Naive thymus-derived CD4-positive, alpha-beta T cell (primary cell): ENCODE measurements at places on chromosomes 13 and 19. TPM values are rescaled to one million over a fixed set of nuclear protein-coding genes. Genes with fewer than 3 reads are reported as not detected.

GRCh38 chr13:51502153-51502651 is 49.4 kb upstream of the INTS6 start:
- no peaks in the 10 kb centered on the region for H3K36me3 ChIP-seq
- no peak overlapping the region for H3K4me3 ChIP-seq
- H3K27me3 ChIP-seq: no peaks in the 10 kb centered on the region
- no peak overlapping the region for H3K27ac ChIP-seq

- H3K36me3 ChIP-seq: no peaks in the 10 kb centered on the region
- no peaks in the 10 kb centered on the region for H3K4me1 ChIP-seq
- H3K27me3 ChIP-seq: no peaks in the 10 kb centered on the region
- no peak for DNase-seq
- no peak overlapping the region for H3K27ac ChIP-seq
These were observed 167.2 kb upstream of the SERP2 start for GRCh38 chr13:44206434-44206833.

Gene CLDND2
- total RNA-seq: 4.4 and 5.6 TPM in 2 replicates

GRCh38 chr13:110923777-110924638 is 9.1 kb upstream of the ANKRD10 start:
- H3K27ac ChIP-seq: no peak overlapping the region
- no peak for DNase-seq
- no peaks in the 10 kb centered on the region for H3K27me3 ChIP-seq
- H3K36me3 ChIP-seq: no peaks in the 10 kb centered on the region

Gene SGCG
- total RNA-seq: not detected

- H3K36me3 ChIP-seq: no peaks in the 10 kb centered on the region
- H3K4me1 ChIP-seq: no peaks in the 10 kb centered on the region
- H3K27ac ChIP-seq: no peak overlapping the region
- H3K27me3 ChIP-seq: no peaks in the 10 kb centered on the region
- H3K4me3 ChIP-seq: no peak overlapping the region
These were observed 179.5 kb downstream of the GGACT start for GRCh38 chr13:100409132-100409531.

- DNase-seq: no peak
- H3K27me3 ChIP-seq: no peaks in the 10 kb centered on the region
- H3K4me1 ChIP-seq: no peaks in the 10 kb centered on the region
- no peak overlapping the region for H3K4me3 ChIP-seq
- H3K36me3 ChIP-seq: no peaks in the 10 kb centered on the region
- no peak overlapping the region for H3K27ac ChIP-seq
These were observed 17.5 kb upstream of the ZNF492 start for GRCh38 chr19:22616659-22617058.

DNA sequence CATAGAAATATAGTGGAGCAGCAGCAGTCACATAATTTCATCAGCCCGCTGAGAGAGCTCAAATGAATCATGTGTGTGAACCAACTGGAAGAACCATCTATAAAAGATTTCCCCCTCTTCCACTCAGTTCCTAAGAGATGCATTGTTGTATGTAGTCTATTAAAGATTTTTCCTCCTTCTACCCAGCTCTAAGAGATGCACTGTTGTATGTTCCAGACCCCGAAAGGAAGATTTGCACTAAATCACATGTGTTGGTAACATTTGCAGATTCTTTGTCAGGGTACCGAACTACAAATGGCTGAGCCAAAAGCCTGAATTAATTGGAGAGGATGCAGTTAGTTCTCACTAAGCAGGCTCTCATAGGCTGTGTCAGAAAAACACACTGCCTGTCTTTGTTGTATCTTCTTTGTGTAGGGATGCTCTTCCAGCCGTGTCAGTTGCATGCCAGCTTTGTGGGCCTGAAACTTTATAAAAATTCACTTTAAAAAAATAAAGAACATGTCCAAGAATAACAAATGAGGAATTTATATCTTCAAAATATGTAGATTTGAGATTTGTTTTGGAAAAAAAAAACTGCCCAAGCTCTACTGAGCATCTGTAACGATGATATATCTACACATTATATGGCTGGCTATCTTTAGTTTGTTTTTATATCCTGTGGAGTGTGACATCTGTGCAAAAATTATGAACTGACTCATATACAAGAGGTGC is 223.1 kb downstream of the MZT1 start:
- H3K27ac ChIP-seq: no peak overlapping the region
- H3K4me3 ChIP-seq: no peak overlapping the region
- no peaks in the 10 kb centered on the region for H3K4me1 ChIP-seq
- no peaks in the 10 kb centered on the region for H3K27me3 ChIP-seq

Gene EDDM13
- total RNA-seq: not detected

DNA sequence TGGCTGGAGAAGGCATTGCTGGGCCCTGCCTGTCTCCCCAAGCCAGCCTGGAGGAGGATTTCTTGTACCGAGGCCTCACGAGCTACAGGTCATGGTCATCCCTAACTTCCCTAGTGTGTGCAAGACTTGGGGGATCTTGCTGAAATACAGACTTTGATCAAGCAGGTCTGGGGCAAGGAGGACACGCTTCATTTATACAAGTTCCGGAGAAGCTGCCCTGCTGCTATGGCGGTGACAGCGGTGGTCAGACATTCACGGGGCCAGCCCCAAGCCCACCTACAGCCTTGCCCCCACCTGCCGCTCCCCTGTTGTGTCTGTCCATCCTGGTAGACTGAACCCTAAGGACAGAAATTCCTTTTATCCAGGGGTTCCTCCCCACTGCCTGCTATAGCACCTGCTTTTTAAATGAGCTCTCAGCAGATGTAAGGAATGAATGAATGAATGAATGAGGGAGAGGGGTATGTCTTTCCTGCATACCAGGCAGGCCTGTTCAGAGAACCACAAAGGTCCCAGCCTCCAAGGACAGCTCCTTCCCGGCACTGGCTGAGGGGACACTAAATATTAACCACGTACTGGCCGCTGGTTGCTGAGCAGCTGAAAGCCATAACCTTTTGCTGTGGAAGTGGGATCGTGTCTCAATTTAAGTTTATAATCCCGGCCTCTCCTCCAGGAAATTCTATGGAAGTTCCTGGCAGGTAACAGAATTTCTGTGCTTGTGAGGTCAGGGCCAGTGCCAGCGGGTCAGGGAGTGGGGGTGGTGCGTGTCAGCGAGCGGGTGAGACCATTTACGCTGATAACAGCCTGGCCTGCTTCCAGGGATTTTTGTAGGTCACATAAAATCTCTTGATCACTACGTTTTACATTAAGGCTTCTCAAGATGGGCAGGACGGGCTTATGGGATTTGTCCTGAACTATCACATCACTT is 27.1 kb downstream of the TSSK6 start:
- peak overlapping the region; percentile 81 for H3K27ac ChIP-seq
- no peaks in the 10 kb centered on the region for H3K27me3 ChIP-seq
- peaks cover 33% of the 10 kb centered on the region for H3K4me1 ChIP-seq
- H3K4me3 ChIP-seq: peak overlapping the region; percentile 22
- peaks cover 15% of the 10 kb centered on the region for H3K36me3 ChIP-seq

- no peaks in the 10 kb centered on the region for H3K36me3 ChIP-seq
- H3K27me3 ChIP-seq: no peaks in the 10 kb centered on the region
- no peaks in the 10 kb centered on the region for H3K4me1 ChIP-seq
- H3K4me3 ChIP-seq: no peak overlapping the region
- H3K27ac ChIP-seq: no peak overlapping the region
These were observed 1708.9 kb downstream of the SLITRK5 start for GRCh38 chr13:89380101-89380500.

Gene CEACAM7
- total RNA-seq: not detected

Gene GARIN5A
- total RNA-seq: 0.76 TPM

DNA sequence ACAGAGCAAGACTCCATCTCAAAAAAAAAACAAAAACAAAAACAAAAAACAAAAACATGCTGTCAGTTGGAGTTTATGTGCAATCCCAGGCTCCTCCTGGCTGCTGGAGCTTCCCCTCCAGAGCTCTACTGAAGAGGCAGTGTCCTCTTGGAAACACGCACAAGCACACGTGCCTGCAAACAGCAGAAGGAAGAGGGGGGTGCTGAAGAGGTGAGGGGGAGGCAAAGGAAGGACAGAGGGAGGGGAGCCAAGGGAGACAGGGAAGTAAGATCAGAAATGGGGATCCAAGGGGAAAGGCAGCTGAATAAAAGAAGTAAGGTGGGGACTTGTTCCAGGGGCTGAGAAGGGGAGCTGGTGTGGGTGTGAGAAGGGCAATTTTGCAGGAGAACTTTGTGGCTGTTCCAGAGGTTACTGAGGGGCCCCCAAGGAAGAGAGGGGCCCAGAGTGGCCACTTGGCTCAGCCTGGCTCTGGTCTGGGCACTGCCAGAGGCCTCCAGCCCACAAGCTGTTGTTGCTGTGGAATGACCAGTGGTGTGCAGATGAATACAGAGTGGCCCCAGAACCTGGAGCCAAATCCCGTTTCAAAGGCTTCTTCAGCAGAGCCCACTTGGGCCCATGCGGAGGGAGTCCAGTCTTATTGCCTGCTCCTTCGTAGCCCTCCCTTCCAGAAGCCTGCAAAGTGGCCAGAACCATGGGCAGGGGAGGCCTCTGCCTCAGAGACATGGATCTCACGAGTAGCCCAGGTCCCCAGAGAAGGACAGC is 34.4 kb downstream of the LYL1 start:
- H3K4me1 ChIP-seq: no peaks in the 10 kb centered on the region
- DNase-seq: no peak
- H3K27me3 ChIP-seq: no peaks in the 10 kb centered on the region
- H3K36me3 ChIP-seq: no peaks in the 10 kb centered on the region

DNA sequence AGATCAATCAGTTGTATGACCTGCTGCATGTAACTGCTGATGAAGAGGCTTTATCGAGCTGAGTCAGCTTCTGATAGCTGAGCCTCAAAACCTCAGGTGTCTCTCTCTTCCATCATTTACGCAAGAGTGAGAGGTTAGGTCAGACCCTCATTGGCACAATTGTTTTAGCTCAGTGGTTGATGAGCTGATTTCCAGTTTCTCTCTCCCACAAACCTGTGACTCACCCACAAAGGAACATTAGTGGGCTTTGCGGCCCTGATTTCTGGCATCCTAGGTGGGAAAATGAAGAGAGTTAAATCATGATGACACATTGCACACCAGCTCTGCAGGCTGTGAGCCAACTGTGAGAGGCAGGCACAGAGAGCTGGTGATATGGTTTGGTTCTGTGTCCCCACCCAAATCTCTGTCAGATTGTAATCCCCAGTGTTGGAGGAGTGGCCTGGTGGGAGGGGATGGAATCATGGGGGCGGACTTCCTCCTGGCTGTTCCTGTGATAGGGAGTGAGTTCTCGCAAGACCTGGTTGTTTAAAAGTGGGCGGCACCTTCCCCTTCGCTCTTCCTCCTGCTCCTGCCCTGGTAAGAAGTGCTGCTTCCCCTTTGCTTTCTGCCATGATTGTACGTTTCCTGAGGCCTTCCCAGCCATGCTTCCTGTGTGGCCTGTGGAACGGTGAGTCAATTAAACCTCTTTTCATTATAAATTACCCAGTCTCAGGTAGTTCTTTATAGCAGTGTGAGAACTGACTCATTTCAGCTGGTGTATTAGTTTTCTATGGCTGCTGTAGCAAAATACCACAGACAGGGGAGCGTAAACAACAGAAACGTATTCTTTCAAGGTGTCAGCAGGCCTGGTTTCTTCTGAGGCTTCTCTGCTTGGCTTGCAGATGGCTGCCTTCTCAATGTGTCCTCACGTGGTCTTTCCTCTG is 33.5 kb upstream of the TMTC4 start:
- no peak overlapping the region for H3K4me3 ChIP-seq
- no peak for DNase-seq
- no peaks in the 10 kb centered on the region for H3K27me3 ChIP-seq
- H3K4me1 ChIP-seq: no peaks in the 10 kb centered on the region
- no peak overlapping the region for H3K27ac ChIP-seq

Gene JSRP1
- 0.24 TPM in 1 of 2 replicates, not detected in the other for total RNA-seq

Gene SYNGR4
- not detected in 2 replicates for total RNA-seq

DNA sequence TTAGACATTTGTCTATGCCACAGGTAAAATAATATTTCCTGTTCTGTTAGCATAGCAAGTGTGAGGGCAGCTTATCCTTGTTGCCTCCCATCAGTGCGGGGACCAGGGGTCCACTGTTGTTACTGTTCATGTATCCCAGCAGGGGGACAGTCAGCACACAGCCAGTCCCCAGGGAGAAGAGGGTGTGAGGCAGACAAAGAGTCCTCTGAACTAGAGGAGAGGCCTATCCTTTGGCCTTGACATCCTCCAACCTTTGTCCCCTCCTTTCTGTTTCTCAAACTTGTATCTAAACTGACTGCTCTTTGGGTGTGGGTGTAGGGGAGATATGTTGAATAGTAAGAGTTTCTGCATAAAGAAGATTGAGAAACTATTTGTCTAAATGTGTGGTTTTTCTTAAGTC is 2.9 kb upstream of the GPR18 start:
- no peaks in the 10 kb centered on the region for H3K36me3 ChIP-seq
- no peak overlapping the region for H3K4me3 ChIP-seq
- no peaks in the 10 kb centered on the region for H3K27me3 ChIP-seq
- H3K4me1 ChIP-seq: peaks cover 37% of the 10 kb centered on the region
- peak overlapping the region; percentile 24 for H3K27ac ChIP-seq

GRCh38 chr13:113506025-113506685 is 15.6 kb upstream of the DCUN1D2 start:
- no peaks in the 10 kb centered on the region for H3K27me3 ChIP-seq
- no peak overlapping the region for H3K27ac ChIP-seq
- H3K36me3 ChIP-seq: peaks cover 8% of the 10 kb centered on the region
- no peak for DNase-seq

GRCh38 chr13:41820581-41821237 is 140.2 kb downstream of the VWA8 start:
- H3K4me1 ChIP-seq: no peaks in the 10 kb centered on the region
- no peaks in the 10 kb centered on the region for H3K27me3 ChIP-seq
- no peak for DNase-seq
- no peak overlapping the region for H3K27ac ChIP-seq

Gene KIR3DL2
- total RNA-seq: not detected

DNA sequence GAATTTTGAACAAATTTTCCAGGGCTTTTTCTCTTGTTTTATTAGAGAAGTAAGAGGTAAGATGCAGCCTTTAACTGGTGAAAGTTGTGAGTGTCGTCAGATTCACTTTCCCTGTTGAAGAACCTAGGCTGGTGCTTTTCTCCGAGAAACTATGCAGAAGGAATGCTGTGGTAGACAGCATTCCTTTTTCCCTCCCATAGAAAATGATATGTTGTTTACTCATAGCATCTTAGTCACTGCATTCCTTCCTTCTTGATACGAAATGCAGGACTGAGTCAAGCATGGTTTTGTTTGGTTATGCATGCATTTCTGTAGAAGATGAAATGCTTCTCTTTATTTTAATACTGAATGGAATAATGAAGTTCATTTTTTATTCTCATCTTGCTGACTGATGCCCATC is 3.4 kb downstream of the ITGBL1 start:
- no peak for DNase-seq
- H3K27me3 ChIP-seq: no peaks in the 10 kb centered on the region
- no peak overlapping the region for H3K4me3 ChIP-seq
- no peak overlapping the region for H3K27ac ChIP-seq

- peaks cover 1% of the 10 kb centered on the region for H3K36me3 ChIP-seq
- peaks cover 29% of the 10 kb centered on the region for H3K4me1 ChIP-seq
- no peaks in the 10 kb centered on the region for H3K27me3 ChIP-seq
- DNase-seq: no peak
- H3K4me3 ChIP-seq: peak overlapping the region; percentile 97
These were observed 791 bp downstream of the PRKD2 start for GRCh38 chr19:46715975-46716671.

GRCh38 chr13:41613471-41613870 is 156.1 kb downstream of the RGCC start:
- no peak overlapping the region for H3K27ac ChIP-seq
- DNase-seq: no peak
- H3K36me3 ChIP-seq: peaks cover 48% of the 10 kb centered on the region
- no peaks in the 10 kb centered on the region for H3K27me3 ChIP-seq
- H3K4me1 ChIP-seq: no peaks in the 10 kb centered on the region
- H3K4me3 ChIP-seq: no peak overlapping the region

Gene FGF22
- total RNA-seq: not detected

GRCh38 chr19:14512406-14512961 is 5.7 kb downstream of the DNAJB1 start:
- H3K36me3 ChIP-seq: peaks cover 22% of the 10 kb centered on the region
- peaks cover 39% of the 10 kb centered on the region for H3K4me1 ChIP-seq
- no peak overlapping the region for H3K4me3 ChIP-seq
